ENCODE measurements at places on chromosomes 3 and 15. TPM values are rescaled to one million over a fixed set of nuclear protein-coding genes. Genes with fewer than 3 reads are reported as not detected.

The RETNLB gene
- not detected for total RNA-seq

The UBA5 gene
- 29.4 TPM for total RNA-seq

The CD80 gene
- not detected for total RNA-seq

The C2CD4A gene
- total RNA-seq: not detected

The SPINK8 gene
- not detected for total RNA-seq

The COL6A5 gene
- not detected for total RNA-seq

The PTPRG gene
- 24.6 TPM for total RNA-seq

The RTP1 gene
- not detected for total RNA-seq

The GOLGA8R gene
- not detected for total RNA-seq

The CACNA2D2 gene
- not detected for total RNA-seq

The GPR160 gene
- total RNA-seq: 9.1 TPM

The TNNC1 gene
- total RNA-seq: not detected

The C3orf18 gene
- total RNA-seq: 0.74 TPM

The IGSF11 gene
- not detected for total RNA-seq

The MED12L gene
- 0.07 TPM for total RNA-seq

The LEO1 gene
- 26.2 TPM for total RNA-seq

The XRN1 gene
- total RNA-seq: 15.8 TPM

The CFAP100 gene
- not detected for total RNA-seq

The INKA1 gene
- 12.7 TPM for total RNA-seq

The SLC9A9 gene
- 1.5 TPM for total RNA-seq

The SLC9C1 gene
- not detected for total RNA-seq

The LOXL1 gene
- 2.5 TPM for total RNA-seq

The DNAJC13 gene
- 39.9 TPM for total RNA-seq

The MAGEF1 gene
- total RNA-seq: 13.8 TPM

The ZNF80 gene
- not detected for total RNA-seq

The MDFIC2 gene
- total RNA-seq: not detected

The SERPINI2 gene
- not detected for total RNA-seq

The SENP2 gene
- total RNA-seq: 27.6 TPM

The FEZF2 gene
- not detected for total RNA-seq

The CCRL2 gene
- 13.9 TPM for total RNA-seq

The LZTFL1 gene
- 20.3 TPM for total RNA-seq

The GAP43 gene
- not detected for total RNA-seq

The SGO1 gene
- 11.8 TPM for total RNA-seq

The ITPR1 gene
- total RNA-seq: 13.6 TPM

The SNX22 gene
- total RNA-seq: 0.39 TPM

The DAZL gene
- not detected for total RNA-seq

The CPLX3 gene
- total RNA-seq: not detected

The IL16 gene
- 2.1 TPM for total RNA-seq
